NCI-H748 treated with DMSO at 0.1 percent for 48 hours (cell line): ENCODE measurements at places on chromosomes 4 and X.
A peak's percentile ranks its signal among the peaks of the same experiment; 100 is the strongest.

GRCh38 chrX:49184294-49185281, 1.6 kb downstream of the PRICKLE3 start:
- DNase-seq: peak; percentile 88

- no peak for DNase-seq
These were observed 78.9 kb upstream of the PSAPL1 start for GRCh38 chr4:7513671-7514070.

DNA sequence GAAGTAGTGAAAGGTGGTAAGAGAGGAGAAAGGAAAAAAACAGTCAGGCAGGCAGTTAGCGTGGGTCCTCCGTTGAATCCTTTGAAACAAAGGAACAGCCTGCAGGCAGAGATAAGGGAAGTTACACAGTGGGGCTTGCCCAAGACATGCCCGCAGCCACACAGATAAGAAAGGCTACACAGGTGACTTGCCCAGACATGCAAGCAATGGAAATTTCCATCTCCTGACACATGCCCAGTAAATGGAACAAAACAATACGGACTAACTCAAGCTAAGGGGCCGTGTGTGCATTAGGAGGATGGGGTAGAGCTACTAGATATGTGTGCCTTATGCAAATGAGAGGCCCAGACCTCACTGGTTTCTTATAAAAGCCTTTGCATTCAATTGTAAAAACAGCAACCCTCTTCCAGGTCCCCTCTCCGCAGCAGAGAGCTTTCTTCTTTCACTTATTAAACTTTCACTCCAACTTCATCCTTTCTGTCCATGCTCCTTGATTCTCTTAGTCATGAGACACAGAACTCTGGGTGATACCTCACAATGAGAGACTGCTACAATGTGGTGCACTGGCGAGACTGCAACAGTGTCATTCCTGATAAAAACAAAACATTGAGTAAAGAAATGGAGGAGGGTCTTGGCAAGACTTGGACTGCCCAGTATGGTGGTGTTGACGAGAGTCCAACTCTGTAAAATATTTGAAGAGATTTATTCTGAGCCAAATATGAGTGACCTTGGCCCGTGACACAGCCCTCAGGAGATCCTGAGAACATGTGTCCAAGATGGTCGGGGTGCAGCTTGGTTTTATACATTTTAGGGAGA, 997.4 kb upstream of the PRKX start:
- DNase-seq: no peak

GRCh38 chrX:22999696-23000223, at the start of gene DDX53:
Gene DDX53 (plus strand): TSS chrX:22999960. CDS start chrX:23000058, 98 bp downstream.
- no peak for DNase-seq

DNA sequence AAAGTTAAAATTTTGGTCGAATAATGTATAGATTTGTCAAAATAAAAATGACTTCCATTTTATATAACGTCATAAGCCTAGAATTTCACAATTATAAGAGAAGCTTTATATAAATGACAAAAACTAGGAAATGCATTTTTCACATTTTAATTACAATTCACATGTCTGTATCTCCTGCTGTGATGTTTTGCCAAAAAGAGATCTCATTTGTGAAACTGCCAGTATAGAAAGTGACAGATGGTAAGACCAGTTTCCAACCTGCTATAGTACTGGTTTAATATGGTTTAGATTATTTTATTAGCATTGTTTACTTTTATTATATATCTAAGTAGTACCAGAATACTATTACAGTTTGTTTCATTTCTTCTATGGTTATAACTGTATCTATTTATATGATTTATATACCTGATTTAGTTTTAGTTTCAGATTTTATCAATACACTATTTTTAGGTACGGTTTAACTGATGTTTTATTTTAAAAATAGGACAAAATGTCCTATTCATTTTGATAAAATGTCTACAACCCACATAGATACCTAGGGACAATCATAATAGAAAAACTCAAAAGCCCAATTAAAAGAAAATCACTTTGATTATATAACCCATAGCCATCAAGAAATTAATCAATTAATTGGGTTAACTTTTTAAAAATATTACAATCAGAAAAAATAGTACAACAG, 5.4 kb upstream of the CCSER1 start:
- no peak for DNase-seq
